ENCODE measurements at places on chromosomes 7 and 10.

GRCh38 chr10:59517341-59517899, 155.1 kb upstream of the FAM13C start:
- no peak for DNase-seq

- no peak for DNase-seq
Observed at GRCh38 chr10:5744849-5745248, 60.2 kb downstream of the TASOR2 start.

DNA sequence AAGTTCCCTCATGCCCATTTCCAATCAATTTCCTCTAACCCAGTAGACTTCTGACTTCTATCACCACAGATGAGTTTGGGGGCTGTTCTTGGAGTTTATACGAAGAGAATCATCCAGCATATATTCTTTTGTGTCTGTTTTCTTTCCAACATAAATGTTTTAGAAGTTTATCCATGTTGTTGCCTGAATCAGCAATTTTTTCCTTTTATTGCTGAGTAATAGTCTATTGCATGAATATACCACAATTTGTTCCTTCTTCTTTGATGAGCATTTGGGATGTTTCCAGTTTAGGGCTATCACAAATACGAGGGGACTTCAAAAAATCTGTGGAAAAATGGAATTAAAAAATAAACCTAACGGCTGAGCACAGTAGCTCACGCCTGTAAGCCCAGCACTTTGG, 26.2 kb downstream of the COPG2 start:
- DNase-seq: no peak

DNA sequence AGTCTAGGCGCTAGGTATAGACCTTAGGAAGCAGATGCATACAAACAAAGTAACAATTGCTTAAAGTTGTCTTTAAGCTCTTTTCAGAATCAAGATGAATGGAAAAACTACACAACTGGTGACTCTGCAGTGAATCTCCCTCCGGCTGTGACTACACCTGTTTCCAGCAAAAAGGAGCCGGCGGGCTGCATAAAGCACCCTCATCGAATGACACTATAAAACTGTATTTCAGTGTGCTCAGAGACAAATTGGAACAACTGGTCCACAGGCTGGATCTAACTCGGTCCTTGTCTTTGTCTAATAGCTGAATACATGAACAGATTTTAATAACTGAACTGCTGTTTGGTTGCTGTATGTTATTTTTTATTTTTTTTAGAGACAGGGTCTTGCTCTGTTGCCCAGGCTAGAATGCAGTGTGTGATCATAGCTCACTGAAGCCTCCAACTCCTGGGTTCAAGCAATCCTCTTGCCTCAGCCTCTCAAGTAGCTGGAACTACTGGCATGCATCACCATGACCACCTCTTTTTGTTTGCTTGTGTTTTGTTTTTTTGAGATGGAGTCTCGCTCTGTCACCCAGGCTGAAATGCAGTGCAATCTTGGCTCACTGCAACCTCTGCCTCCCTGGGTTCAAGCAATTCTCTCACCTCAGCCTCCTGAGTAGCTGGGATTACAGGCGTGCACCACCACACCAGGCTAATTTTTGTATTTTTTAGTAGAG, 64.2 kb upstream of the SVIL start:
- DNase-seq: no peak

GRCh38 chr7:17472939-17473338, 174.5 kb downstream of the AHR start:
- no peak for DNase-seq
